ENCODE measurements at places on chromosomes 7 and 10.

DNA sequence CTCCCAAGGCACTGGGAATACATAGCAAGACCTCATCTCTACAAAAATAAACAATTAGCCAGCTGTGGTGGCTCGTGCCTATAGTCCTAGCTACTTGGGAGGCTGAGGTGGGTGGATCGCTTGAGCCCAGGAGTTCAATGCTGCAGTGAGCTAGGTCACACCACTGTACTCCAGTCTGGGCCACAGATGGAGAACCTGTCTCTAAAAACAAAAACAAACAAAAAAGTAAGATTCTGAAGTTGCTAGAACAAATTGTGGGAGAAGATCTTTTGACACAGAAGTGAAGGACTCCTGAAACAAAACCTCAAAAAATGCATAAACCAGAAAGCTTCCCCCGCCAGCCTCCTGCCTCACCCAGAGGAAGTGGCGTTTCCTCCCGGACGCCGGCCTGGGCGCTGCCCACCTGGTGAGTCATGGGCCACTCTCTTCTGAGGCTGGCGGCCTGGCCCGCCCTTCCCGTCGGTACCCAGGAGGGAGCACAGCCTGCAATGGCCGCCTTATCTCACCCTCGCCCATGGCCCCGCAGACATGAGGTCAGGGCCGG lies 25.4 kb upstream of the ELN start:
- peak; percentile 42 for DNase-seq

DNA sequence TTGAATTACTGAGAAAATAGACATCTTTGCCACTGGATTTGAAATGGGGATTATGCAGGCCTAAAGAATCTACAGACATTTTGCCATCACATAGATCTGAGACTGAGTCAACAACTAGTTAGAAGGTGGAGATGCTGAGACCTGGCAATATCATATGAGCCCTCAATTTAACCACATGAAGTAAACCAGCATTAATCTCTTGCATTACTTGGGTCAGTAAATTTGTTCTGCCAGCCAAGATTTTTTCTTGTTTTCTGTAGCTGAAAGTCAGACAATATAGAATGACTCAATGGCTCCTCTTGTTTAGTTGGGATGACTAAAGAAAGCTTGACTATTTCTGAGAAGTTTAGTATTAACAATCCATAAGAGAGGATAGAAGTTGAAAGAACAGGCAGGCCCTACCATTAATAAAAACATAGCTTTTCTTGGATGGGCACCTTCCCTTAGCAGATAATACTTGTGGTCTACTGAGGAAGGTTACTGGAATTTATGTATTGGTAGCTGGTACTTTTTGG lies 396.7 kb upstream of the SORCS1 start:
- DNase-seq: no peak

- no peak for DNase-seq
Observed at GRCh38 chr7:39217783-39218182, 240.1 kb downstream of the POU6F2 start.

DNA sequence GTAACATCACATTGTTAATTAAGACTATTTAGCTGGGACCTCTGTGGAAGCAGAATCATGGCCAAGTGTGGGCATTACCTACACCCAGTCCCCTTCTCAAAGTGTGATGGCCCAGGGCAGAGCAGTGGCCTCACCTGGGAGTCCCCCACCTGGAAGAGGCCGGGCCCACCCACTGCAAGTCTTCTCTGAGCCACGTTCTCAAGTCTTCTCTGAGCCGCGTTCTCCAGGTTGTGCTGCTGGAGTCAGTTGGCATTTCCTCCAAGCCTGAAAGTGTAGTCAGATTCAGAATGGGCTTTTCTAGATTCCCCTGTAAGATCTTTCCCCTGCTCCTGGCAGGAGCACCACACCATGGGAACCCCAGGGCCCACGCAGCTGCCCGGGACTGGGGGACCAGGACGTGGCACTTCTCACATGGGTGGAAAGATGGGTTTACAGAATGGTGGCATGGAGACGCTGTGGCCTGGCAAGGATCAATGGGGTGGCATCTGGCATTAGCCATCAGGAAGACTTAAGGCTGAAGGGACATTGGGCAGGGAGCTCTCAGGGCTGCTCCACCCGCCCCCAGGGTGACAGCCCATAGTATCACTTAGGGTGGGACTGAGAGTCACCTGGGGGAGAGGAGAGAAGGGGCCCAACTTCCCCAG lies 68.0 kb downstream of the MKI67 start:
- no peak for DNase-seq

DNA sequence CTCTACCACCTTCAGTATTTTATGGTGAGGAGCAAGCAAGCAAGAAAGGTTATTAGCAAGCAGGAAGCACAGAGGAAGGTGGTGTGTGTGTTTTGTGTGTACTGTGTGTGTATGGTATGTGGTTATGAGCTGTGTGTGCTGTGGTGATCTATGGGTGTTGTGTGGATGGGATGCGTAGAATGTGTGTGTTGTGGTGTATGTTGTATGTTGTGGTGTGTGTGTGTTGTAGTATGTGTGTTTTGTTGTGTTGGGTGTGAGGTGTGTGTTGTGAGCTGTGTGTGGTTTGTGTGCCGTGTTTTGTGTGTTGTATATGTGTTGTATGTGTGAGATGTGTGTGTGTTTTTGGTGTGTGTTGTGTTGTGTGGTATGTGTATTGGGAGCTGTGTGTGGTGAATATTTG lies 16.8 kb upstream of the IGFBP3 start:
- DNase-seq: no peak

- no peak for DNase-seq
Observed at GRCh38 chr10:50385624-50386023, 134.3 kb upstream of the ASAH2 start.

DNA sequence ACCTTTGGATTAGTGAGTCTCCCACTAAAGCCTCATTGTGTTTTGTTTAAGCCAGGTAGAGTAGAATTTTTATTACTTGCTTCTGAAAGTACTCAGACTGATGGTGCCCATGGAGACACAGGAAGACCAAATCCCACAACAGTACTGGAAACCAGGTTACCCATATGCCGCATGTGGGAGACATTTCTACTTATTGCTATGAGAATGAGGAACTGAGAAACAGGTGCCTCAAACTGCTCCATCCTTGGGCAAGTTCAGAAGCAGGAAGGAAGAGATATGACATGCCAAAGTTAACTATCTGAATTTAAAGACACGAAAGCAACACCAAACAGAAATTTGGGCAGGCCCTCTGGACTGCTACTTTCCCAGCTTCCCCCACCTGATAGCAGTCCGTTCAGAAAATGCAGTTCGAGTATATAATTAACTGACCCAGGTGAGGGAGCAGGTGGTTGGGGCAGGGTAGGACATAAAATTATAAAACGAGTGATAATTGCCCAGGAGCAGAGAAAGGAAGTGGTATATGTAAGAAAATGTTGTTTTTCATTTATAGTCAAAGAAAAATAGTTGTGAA lies 382.3 kb upstream of the MTPN start:
- DNase-seq: no peak

- no peak for DNase-seq
Observed at GRCh38 chr10:107576746-107577145, 412.2 kb upstream of the SORCS1 start.

GRCh38 chr7:155071916-155072571 lies 1.9 kb downstream of the HTR5A start:
- no peak for DNase-seq

All from stimulated activated CD8-positive, alpha-beta memory T cell treated with anti-CD3 and anti-CD28 coated beads, Interleukin-4, amount 100 ng/mL, for 48 hours (primary cell).